ENCODE measurements at places on chromosomes 7 and 10. TPM values are rescaled to one million over a fixed set of nuclear protein-coding genes. Genes with fewer than 3 reads are reported as not detected.

CCDC172 gene
- not detected for total RNA-seq

OR2F2 gene
- total RNA-seq: not detected

TMEM213 gene
- not detected for total RNA-seq

EPHA1 gene
- total RNA-seq: not detected

PIP gene
- total RNA-seq: not detected

TAS2R4 gene
- total RNA-seq: 0.29 TPM

MGMT gene
- 26.5 TPM for total RNA-seq

CTAGE15 gene
- total RNA-seq: not detected

C10orf90 gene
- not detected for total RNA-seq

PCLO gene
- 1.4 TPM for total RNA-seq

BUB3 gene
- 100 TPM for total RNA-seq

AFAP1L2 gene
- 3.4 TPM for total RNA-seq

GNAI1 gene
- 20.0 TPM for total RNA-seq

CCL24 gene
- total RNA-seq: not detected

AMPH gene
- not detected for total RNA-seq

PTCD1 gene
- 14.3 TPM for total RNA-seq

CYP2C9 gene
- total RNA-seq: not detected

DAGLB gene
- total RNA-seq: 13.3 TPM

LRRTM3 gene
- total RNA-seq: not detected

MAPK8 gene
- 63.4 TPM for total RNA-seq

EBF3 gene
- total RNA-seq: 2.0 TPM

BMPER gene
- total RNA-seq: 2.7 TPM

EXOC6 gene
- total RNA-seq: 37.6 TPM

ATP5F1C gene
- total RNA-seq: 231 TPM
